ENCODE measurements at places on chromosomes 7 and 10. TPM values are rescaled to one million over a fixed set of nuclear protein-coding genes. Genes with fewer than 3 reads are reported as not detected.

DNA sequence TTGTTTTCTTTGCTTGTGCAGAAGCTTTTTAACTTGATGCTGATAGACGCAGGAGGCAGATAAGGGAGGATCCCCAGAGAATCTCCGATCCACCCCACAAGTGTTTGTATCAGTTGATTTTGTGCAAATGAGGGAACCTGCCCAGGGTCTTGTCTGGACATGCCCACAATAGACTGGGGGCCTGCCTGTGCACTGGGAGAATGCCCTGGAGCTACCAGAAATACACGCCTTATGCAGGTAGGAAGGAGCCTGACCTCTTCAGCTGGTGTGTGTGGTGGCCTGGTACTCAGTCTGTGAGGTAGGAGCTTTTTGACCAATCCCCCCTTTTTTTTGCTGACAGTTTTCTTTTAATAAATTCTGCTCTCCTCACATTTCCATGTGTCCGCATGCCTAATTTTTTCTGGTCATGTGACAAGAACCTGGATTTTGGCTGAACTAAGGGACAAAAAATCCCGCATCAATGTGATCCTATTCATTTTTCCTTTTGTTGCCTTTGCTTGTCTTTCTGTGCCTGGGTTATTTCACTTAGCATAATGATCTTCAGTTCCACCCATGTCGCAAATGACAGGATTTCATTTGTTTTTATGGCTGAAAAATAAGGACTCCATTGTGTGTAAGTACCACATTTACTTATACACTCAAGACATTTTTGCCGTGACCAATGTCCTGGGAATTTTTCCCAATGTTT lies 430.6 kb upstream of the NRG3 start:
- DNase-seq = no peak
- no peaks in the 10 kb centered on the region for H3K36me3 ChIP-seq
- H3K27ac ChIP-seq = no peak overlapping the region
- no peaks in the 10 kb centered on the region for H3K27me3 ChIP-seq
- H3K4me1 ChIP-seq = no peaks in the 10 kb centered on the region

DNA sequence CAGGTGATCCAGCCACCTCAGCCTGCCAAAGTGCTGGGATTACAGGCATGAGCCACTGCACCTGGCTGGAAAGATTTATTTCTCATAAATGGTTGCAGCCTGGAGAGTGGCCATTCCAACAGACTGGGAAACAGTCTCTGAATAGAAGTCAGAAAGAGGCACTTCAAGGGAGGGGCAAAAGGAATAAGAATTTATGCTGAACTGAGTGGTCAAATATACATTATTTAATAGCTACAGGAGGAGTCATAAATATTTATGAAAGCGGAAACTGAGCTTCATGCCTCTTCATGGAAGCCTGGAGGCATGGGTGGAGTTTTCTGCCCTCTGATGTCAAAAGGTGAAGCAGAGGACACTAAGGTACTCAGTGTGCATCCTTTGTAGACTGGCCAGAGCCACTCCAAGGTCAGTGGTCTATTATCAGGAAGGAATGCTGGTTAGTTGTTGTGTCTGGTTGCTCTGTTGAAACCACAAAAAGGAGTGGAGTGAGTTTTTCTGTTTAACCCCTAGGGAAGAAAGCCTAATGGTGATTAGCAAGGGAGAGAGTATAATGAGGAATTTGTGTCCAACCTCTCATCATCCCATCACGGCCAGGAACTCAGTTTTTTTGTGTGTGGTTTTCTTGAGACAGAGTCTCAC lies 9.3 kb upstream of the NRBF2 start:
- H3K4me3 ChIP-seq = no peak overlapping the region
- H3K36me3 ChIP-seq = no peaks in the 10 kb centered on the region
- no peak for DNase-seq
- no peak overlapping the region for H3K27ac ChIP-seq
- no peaks in the 10 kb centered on the region for H3K4me1 ChIP-seq

DNA sequence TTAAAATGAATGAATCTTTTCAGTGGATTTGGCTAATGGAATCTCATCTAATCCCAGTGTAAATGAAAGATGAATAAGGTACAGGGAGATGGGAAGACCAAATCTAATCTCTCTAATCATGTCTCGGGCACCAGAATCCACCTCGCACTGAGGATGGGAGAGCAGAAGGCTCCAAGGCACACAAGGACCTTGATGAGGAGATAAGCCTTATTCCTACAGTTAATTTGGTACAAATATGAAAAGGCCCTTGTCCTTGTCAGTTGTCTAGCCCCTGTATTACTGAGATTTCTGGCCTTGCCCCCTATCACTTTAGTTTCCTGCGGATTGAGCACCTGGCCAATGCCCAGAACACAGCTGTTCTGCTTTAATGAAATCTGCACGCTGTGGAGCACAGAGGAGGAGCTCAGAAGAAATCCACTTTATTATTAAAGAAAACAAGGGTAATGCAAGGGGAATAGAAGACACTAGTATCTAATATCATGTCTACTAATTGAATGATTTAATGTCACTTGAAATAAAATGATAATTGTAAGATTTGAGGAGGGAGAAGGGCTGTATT lies 321.4 kb upstream of the HGF start:
- H3K4me1 ChIP-seq = no peaks in the 10 kb centered on the region
- H3K27ac ChIP-seq = no peak overlapping the region
- H3K36me3 ChIP-seq = no peaks in the 10 kb centered on the region
- no peak overlapping the region for H3K4me3 ChIP-seq

DNA sequence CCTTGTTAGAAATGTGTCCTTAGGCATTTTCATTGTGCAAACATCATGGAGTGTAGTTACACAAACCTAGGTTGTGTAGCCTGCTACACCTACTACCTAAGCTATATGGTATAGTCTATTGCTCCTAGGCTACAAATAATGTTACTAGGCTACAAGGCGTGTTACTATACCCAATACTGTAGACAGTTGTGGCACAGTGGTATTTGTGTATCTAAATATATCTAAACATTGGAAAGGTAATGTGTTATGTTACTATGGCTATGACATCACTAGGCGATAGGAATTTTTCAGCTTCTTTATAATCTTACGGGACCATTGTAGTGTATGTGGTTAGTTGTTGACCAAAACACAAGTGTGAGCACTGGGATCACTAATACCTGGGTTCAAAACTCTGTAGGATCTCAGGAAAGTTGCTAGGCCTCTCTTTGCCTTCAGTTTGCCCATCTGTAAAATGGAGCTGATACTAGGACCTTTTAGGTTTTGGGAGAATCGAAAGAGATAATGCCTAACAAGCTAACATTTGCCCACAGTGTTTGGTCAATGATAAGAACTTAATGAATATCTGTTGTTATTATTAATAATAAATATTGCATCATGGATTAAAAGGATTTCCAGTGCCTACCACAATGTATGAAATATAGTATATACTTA lies 2.7 kb downstream of the BICC1 start:
- no peak overlapping the region for H3K4me3 ChIP-seq
- H3K36me3 ChIP-seq = peaks cover 2% of the 10 kb centered on the region
- peaks cover 9% of the 10 kb centered on the region for H3K4me1 ChIP-seq
- DNase-seq = no peak

- no peak for DNase-seq
- no peaks in the 10 kb centered on the region for H3K36me3 ChIP-seq
- peaks cover 11% of the 10 kb centered on the region for H3K27me3 ChIP-seq
- no peak overlapping the region for H3K4me3 ChIP-seq
- no peak overlapping the region for H3K27ac ChIP-seq
- no peaks in the 10 kb centered on the region for H3K4me1 ChIP-seq
Observed at GRCh38 chr10:113055458-113055857, 105.4 kb downstream of the TCF7L2 start.

Gene TUBB8
- total RNA-seq = not detected

DNA sequence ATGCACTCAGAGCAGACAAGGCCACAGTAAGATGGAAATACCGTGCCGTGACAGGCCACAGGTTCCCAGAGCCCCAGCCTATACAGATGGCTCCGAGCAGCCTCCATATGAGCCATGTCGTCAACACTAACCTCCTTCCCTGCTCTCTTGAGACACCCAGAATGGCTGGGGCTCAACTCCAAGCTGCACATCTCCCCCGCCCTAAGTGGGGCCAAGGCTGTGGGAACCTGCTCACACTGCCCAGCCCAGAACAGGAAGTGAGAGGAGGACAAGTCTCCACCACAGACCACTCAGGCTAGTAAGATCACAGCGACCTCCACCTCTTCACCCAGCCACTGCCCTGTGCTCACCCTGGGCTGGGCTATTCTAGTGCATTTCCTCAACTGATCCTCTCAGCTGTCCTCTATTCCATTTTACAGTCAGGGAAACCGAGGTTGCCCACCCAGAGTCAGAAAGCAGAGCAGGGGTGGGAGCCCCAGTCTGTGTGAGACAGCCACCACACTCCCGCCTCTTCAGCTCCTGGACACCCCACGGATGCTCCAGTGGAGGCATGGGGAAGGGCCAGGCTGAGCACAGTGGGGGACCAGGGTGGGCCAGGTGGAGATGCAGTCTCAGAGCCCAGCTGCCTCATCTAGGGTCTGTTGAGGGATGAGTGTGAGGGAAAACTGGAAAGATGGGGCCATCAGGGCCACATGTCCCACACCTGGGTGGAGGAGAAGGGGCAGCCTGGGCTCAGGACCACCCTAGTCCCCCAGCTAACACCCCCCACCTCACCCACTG lies 11.6 kb downstream of the GRID1 start:
- H3K4me3 ChIP-seq = no peak overlapping the region
- H3K27me3 ChIP-seq = peaks cover 11% of the 10 kb centered on the region
- no peaks in the 10 kb centered on the region for H3K4me1 ChIP-seq
- H3K27ac ChIP-seq = no peak overlapping the region
- H3K36me3 ChIP-seq = no peaks in the 10 kb centered on the region

Gene FAM3C
- total RNA-seq = 103 TPM

DNA sequence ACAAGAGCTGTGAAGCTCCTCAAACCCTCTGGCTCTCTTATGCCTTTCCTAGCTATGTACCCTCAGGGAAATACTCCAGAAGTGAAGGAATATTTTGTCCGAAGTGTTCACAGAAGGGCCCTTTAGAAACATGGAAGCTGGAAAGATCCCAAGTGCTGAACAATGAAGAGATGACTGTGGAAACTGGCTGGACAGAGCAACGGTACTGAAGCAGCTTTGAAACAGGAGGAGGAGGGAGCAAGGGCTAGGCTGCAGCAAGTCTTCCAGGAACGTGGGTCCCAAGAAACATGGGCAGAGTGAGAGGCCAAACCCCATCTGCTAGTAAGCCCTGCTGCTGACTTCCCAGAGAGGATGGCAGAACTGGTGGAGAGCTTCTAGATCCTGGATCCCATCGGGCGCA lies 3.0 kb upstream of the PSAP start:
- no peak overlapping the region for H3K27ac ChIP-seq
- H3K4me1 ChIP-seq = peaks cover 25% of the 10 kb centered on the region
- H3K36me3 ChIP-seq = no peaks in the 10 kb centered on the region
- no peak overlapping the region for H3K4me3 ChIP-seq

- no peak for DNase-seq
- no peaks in the 10 kb centered on the region for H3K4me1 ChIP-seq
- H3K27me3 ChIP-seq = peaks cover 10% of the 10 kb centered on the region
- no peak overlapping the region for H3K27ac ChIP-seq
Observed at GRCh38 chr10:78815702-78816334, 252.9 kb upstream of the ZMIZ1 start.

Gene SLC13A1
- total RNA-seq = 0.05 TPM

DNA sequence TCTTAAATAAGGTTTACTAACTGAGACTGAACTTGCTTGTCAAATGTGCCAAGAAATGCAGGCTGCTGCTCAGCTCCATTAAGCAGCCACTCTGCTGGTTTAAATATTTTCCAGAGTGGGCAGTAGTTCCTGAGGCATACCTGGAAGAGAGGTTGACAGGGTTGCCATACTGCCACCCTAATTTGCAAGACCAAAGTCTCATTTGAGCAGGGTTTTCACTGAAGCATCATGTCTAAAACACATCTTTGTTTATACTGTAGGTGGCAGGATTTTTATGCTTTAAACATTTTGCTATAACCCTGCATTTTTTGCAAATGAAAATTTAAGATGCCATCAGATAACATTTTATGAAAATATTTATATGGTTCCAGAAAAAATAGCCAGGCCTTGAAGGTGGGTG lies 618.0 kb upstream of the LRRTM3 start:
- H3K27me3 ChIP-seq = no peaks in the 10 kb centered on the region
- no peak overlapping the region for H3K27ac ChIP-seq
- no peak for DNase-seq
- H3K4me3 ChIP-seq = no peak overlapping the region

DNA sequence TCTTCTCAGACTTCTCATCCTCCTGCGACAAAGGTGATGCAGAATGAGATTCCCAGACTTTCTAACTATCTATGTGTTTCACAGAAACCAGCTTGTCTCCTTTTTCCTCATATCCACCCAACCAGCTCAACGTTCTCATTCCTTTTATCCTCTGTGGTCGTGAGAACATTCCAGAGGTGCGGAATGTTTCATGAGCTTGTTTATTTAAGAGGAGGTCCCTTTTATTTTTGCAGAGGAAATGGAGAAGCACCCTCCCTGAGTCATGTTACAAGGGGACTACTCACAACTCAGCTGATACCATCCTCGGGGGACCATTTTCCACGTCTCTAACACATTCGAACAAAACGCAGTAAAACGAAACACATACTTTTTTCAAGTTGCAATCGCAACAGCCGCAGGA lies 93.2 kb downstream of the ZRANB1 start:
- no peaks in the 10 kb centered on the region for H3K4me1 ChIP-seq
- peaks cover 4% of the 10 kb centered on the region for H3K27me3 ChIP-seq
- H3K36me3 ChIP-seq = no peaks in the 10 kb centered on the region
- DNase-seq = no peak
- no peak overlapping the region for H3K27ac ChIP-seq

DNA sequence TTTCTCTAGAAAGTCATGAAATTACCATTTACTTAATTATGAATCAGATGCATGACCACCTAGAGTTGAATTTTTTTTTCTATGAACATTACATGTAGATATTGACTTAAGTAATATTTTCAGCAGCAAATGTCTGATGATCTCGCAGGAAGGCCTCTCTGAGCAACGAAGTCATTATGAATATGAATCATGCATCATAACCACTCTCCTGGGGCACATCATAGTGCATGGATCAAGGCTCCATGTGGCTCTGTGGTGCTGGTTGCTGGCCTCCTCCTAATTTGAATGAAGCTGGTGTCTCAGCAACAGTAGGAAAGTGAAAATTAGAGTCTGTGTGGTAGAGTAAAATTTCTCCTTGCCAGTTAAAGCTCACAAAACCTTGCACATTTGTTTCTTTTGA lies 121.4 kb upstream of the INHBA start:
- H3K36me3 ChIP-seq = peaks cover 1% of the 10 kb centered on the region
- peaks cover 3% of the 10 kb centered on the region for H3K4me1 ChIP-seq
- no peak overlapping the region for H3K4me3 ChIP-seq
- no peak overlapping the region for H3K27ac ChIP-seq
- no peak for DNase-seq
- H3K27me3 ChIP-seq = peaks cover 1% of the 10 kb centered on the region
